ENCODE measurements at places on chromosomes 3 and 15.

GRCh38 chr3:52367891-52368880, 52.1 kb downstream of the DNAH1 start:
- no peak for DNase-seq

GRCh38 chr15:47717036-47717612, at the start of gene SEMA6D:
Gene SEMA6D, plus strand, starts transcription at chr15:47717505. Its CDS starts 42,294 bp downstream, at chr15:47759799.
- DNase-seq, result no peak

- DNase-seq, result no peak
Observed at GRCh38 chr3:187973977-187974870, 179.7 kb upstream of the LPP start.

GRCh38 chr3:143314251-143315093, 194.9 kb downstream of the CHST2 start:
- no peak for DNase-seq

GRCh38 chr3:31322460-31322859, 210.3 kb upstream of the STT3B start:
- DNase-seq, result no peak

- no peak for DNase-seq
Observed at GRCh38 chr3:48567090-48567489, 3.5 kb upstream of the UCN2 start.

GRCh38 chr3:193149998-193150397, 91.0 kb upstream of the PLAAT1 start:
- no peak for DNase-seq

DNA sequence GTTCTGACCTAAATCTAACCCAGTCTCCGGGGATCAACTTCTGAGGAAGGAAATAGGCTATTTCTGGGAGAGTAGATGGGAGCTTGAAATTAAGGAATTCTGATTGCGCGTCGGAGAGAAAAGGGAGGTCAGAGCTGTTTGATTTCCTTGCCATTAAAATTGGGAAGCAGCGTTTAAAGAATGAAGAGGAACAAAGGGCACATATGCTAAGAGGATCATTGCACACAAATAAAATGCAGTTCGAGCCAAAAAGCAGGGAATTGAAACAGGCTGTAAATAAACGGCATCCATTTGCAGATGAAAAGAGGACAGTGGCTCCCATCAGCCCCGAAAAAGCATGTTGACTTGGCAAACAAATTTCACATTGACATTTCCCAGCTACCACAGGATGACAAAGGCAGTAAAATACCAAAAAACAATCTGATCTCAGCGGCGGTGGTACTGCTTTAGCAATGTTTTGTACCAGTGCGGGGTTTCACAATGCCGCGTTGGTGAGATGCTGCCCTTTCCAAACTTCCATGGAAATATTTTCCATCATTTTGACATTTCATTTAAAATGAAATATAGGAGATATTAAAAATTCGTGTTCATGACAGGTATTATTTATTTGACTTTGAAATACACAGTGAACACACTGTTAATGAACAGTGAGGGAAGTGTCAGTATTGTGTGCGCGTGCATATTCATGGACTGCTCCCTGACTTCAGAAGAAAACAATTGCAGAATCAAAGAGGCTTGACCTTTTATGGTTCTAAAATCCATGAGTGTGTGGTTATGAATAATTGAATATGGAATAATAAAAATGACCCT, 108.8 kb downstream of the SQOR start:
- no peak for DNase-seq

- DNase-seq, result no peak
Observed at GRCh38 chr15:32641517-32642059, at the start of gene SCG5. Gene SCG5, plus strand, starts transcription at chr15:32641710. Its CDS starts 1,883 bp downstream, at chr15:32643593.

- DNase-seq, result no peak
Observed at GRCh38 chr3:54533856-54534255, 394.0 kb downstream of the LRTM1 start.

- no peak for DNase-seq
Observed at GRCh38 chr15:50676799-50677483, 9.7 kb downstream of the TRPM7 start.

- DNase-seq, result no peak
Observed at GRCh38 chr15:88564741-88565140, 18.3 kb upstream of the DET1 start.

- no peak for DNase-seq
Observed at GRCh38 chr3:134486577-134487041, 752 bp downstream of the CEP63 start.

- DNase-seq, result no peak
Observed at GRCh38 chr3:144810160-144810559, 838.5 kb downstream of the DIPK2A start.

All from stimulated activated CD8-positive, alpha-beta memory T cell treated with anti-CD3 and anti-CD28 coated beads, Interleukin-12 subunit alpha, Interleukin-12 subunit beta, amount 100 ng/mL, for 4 hours (primary cell).